ENCODE measurements at places on chromosomes 6 and 20.

GRCh38 chr20:49276161-49276960 is 1.5 kb downstream of the ZNFX1 start:
- no peaks in the 10 kb centered on the region for H3K27me3 ChIP-seq
- peaks cover 47% of the 10 kb centered on the region for H3K4me1 ChIP-seq

DNA sequence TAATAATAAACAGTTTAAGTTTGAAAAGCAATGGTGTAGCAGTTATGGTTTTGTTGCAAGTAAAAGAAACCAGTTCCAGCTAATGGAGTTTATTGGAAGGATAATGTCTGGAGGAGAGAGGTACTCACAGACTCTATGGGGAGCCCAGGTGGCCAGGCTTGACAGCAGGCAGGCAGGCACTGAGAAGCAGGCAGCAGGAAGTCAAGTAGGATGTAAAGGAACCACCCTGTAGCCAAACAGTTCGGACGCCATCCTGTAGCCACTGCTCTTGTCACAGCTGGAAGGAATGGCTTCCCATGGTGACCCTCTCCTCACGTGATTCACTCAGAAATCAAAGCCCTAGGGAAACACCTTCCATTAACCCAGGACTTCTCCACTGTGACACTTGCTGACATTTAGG is 96.7 kb upstream of the MC3R start:
- H3K27me3 ChIP-seq, result no peaks in the 10 kb centered on the region
- H3K4me3 ChIP-seq, result no peak overlapping the region
- H3K27ac ChIP-seq, result no peak overlapping the region
- H3K4me1 ChIP-seq, result no peaks in the 10 kb centered on the region
- no peaks in the 10 kb centered on the region for H3K36me3 ChIP-seq

- no peak overlapping the region for H3K4me3 ChIP-seq
- H3K4me1 ChIP-seq, result peaks cover 17% of the 10 kb centered on the region
- DNase-seq, result peak; percentile 67
- no peaks in the 10 kb centered on the region for H3K36me3 ChIP-seq
- no peak overlapping the region for H3K27ac ChIP-seq
Observed at GRCh38 chr6:16503970-16504415, 257.3 kb downstream of the ATXN1 start.

- no peaks in the 10 kb centered on the region for H3K4me1 ChIP-seq
- H3K36me3 ChIP-seq, result no peaks in the 10 kb centered on the region
- no peak for DNase-seq
- no peak overlapping the region for H3K4me3 ChIP-seq
- H3K27me3 ChIP-seq, result no peaks in the 10 kb centered on the region
Observed at GRCh38 chr20:48310305-48310704, 517.5 kb downstream of the PREX1 start.

GRCh38 chr6:82507112-82507511 is 143.5 kb downstream of the TPBG start:
- no peaks in the 10 kb centered on the region for H3K27me3 ChIP-seq
- H3K36me3 ChIP-seq, result no peaks in the 10 kb centered on the region

DNA sequence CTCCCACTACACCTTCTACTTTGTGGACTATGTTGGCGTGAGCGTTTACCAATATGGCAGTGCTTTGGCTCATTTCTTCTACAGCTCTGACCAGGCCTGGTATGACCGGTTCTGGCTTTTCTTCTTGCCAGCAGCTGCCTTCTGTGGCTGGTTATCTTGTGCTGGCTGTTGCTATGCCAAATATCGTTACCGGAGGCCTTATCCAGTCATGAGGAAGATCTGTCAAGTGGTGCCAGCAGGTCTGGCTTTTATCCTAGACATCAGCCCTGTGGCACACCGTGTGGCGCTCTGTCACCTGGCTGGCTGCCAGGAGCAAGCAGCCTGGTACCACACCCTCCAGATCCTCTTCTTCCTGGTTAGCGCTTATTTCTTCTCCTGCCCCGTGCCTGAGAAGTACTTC is 16.5 kb upstream of the EFHC1 start:
- no peak overlapping the region for H3K27ac ChIP-seq
- no peak overlapping the region for H3K4me3 ChIP-seq
- no peak for DNase-seq
- H3K36me3 ChIP-seq, result peaks cover 17% of the 10 kb centered on the region
- H3K4me1 ChIP-seq, result peaks cover 3% of the 10 kb centered on the region
- H3K27me3 ChIP-seq, result no peaks in the 10 kb centered on the region

DNA sequence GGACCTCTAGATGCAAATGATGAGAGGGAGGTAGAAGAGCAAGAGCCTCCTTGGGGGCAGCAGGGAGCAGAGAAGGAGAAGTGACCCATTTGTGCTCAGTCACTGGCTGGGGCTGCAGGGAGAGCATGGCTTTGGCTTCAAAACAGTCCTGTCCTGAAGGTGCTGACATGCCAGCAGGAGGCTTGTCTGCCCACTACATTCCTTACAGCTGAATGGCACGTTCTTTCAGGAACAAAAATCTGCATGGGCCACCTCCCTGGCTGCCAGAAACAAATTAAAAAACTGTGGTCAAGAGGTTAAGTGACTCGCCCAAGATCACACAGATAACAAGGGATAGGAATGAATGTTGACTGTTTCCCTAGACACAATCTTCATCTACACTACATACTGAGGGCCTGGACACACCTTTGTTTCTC is 188.8 kb downstream of the HIVEP2 start:
- DNase-seq, result no peak
- H3K36me3 ChIP-seq, result peaks cover 62% of the 10 kb centered on the region
- H3K27ac ChIP-seq, result no peak overlapping the region

DNA sequence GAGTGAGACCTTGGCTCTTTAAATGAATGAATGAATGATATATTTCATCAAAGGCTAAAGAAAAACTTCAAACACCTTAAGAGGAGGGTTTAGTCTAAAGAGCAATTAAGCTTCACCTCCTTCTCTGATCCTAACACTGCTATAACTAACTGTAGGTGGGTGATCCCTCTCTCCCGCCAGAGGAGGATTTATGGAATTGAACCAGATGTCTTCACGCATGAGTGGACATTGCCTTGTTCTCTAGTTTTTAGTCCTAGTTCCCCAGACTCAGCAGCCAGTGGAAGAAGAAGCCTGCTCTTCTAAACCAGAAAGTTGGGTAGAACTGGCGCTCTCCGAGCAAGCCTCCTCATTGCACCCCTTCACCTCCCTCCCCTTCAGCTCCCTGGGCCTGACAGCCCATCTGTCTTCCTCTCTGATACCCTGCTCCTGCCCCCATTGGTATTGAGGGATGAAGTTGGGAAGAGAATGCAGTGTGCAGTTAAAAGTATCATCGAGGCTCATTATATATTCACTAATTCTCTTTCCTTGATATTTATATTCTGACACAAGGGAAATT is 142.7 kb downstream of the ARID1B start:
- H3K36me3 ChIP-seq, result no peaks in the 10 kb centered on the region
- H3K27me3 ChIP-seq, result no peaks in the 10 kb centered on the region
- H3K4me3 ChIP-seq, result no peak overlapping the region
- DNase-seq, result no peak
- peaks cover 8% of the 10 kb centered on the region for H3K4me1 ChIP-seq
- no peak overlapping the region for H3K27ac ChIP-seq

- DNase-seq, result no peak
- H3K4me3 ChIP-seq, result no peak overlapping the region
- no peaks in the 10 kb centered on the region for H3K4me1 ChIP-seq
- no peak overlapping the region for H3K27ac ChIP-seq
- H3K27me3 ChIP-seq, result no peaks in the 10 kb centered on the region
- no peaks in the 10 kb centered on the region for H3K36me3 ChIP-seq
Observed at GRCh38 chr6:74073999-74074398, 378.0 kb downstream of the CD109 start.

DNA sequence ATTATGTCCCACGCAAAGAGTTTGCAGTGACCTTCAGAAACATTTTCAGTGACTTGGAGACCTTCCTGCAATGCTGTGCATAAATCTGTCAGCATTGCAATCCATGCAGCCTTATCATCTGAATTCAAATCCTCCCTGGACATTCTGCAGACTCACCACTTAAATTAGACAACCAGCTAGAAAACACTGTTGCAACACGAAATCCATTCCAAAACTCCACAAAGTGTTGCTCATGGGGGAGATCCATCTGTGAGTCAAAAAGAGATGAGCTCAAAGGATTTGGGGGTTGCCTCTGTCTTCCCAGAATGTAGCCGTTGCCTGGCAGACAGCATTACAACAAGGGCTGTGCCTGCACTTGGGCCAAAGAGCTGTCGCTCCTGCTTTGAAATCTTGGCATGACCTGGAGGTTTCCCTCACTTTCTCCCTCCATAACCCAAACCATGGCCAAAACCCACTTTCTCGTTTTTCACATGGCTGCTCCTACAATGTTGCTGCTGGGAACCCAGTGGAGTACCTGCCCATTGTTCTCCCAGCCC is 163.5 kb upstream of the CDYL start:
- H3K4me1 ChIP-seq, result peaks cover 49% of the 10 kb centered on the region
- DNase-seq, result no peak
- no peaks in the 10 kb centered on the region for H3K27me3 ChIP-seq
- H3K36me3 ChIP-seq, result no peaks in the 10 kb centered on the region
- H3K27ac ChIP-seq, result no peak overlapping the region

DNA sequence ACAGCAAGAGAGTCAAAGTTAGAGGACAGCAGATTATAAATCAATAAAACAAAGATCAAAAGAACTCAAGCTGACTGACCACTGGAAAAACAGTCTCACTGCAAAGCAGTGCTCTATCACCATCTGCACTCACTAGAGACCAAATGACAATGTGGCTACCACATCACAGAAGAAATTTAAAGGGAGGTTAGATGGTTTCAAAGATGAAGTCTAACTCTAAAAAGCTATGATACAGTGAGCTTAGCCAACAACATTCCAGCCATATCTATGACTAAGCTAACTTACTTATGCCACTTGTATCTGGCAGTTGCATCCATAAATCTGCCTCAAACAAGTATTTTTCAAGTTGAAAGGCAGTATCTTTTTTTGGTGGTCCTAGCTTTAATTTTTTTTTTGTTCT is 68.6 kb downstream of the ARHGAP18 start:
- H3K27ac ChIP-seq, result no peak overlapping the region
- peaks cover 2% of the 10 kb centered on the region for H3K36me3 ChIP-seq
- H3K27me3 ChIP-seq, result no peaks in the 10 kb centered on the region
- DNase-seq, result no peak

DNA sequence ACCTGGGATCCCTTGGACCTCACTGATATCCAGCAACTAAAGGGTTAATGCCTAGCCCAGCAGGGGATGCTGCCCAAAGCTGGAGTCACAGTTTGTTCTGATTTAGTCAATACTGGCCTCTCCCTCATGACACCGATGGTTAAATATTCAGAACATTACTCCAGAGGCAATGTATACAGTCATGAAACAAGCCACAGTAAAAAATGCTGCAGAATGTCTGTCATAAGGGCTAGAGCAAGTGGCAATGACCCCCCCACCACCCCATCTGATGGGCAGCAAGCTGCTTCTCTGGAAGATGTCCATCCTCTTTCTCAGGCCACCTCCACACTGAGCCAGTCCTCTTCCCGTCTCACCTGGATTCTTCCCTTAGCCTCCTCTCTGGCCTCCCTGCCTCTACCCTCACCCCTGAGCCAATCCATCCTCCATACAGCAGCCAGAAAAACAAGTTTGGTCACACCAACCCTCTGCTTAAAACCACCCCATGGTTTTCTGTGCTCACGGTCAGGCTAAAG is 99.0 kb upstream of the KCNG1 start:
- no peaks in the 10 kb centered on the region for H3K36me3 ChIP-seq
- DNase-seq, result no peak
- H3K27ac ChIP-seq, result no peak overlapping the region
- H3K4me1 ChIP-seq, result no peaks in the 10 kb centered on the region

- DNase-seq, result no peak
- no peak overlapping the region for H3K4me3 ChIP-seq
- H3K4me1 ChIP-seq, result no peaks in the 10 kb centered on the region
- H3K27me3 ChIP-seq, result no peaks in the 10 kb centered on the region
Observed at GRCh38 chr20:46150943-46151342, 32.8 kb downstream of the CD40 start.

DNA sequence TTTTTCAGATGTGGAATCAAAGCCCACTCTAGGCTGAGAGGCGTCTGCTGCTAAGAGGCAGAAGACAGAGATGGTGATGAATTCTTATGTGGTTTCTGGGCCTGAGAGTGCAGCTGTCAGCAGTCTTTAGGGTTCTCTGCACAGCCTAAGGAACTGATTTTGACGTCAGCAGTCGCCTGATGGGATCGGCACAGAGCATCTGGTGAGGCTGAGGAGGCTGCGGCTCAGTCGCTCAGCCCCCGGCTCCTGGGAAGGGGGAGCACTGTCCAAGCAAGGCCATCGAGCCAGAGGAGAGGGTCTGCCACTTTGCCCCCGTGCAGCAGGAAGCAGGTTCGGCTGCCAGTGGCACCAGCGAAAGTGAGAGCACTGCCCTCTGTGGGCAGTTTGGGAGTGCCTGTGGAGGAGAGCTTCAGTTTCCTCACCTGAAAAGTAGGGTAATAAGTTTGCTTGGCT is 92.5 kb downstream of the TCP11 start:
- no peaks in the 10 kb centered on the region for H3K27me3 ChIP-seq
- H3K4me1 ChIP-seq, result peaks cover 12% of the 10 kb centered on the region
- peak; percentile 47 for DNase-seq
- no peak overlapping the region for H3K27ac ChIP-seq
- no peak overlapping the region for H3K4me3 ChIP-seq

- H3K27ac ChIP-seq, result no peak overlapping the region
- DNase-seq, result no peak
- no peaks in the 10 kb centered on the region for H3K27me3 ChIP-seq
- no peaks in the 10 kb centered on the region for H3K4me1 ChIP-seq
- H3K36me3 ChIP-seq, result no peaks in the 10 kb centered on the region
Observed at GRCh38 chr6:101126501-101126900, 245.4 kb upstream of the ASCC3 start.

- H3K36me3 ChIP-seq, result no peaks in the 10 kb centered on the region
- peak; percentile 27 for DNase-seq
- H3K27ac ChIP-seq, result no peak overlapping the region
- H3K4me1 ChIP-seq, result peaks cover 10% of the 10 kb centered on the region
Observed at GRCh38 chr6:29553268-29554057, 6.1 kb downstream of the UBD start.

DNA sequence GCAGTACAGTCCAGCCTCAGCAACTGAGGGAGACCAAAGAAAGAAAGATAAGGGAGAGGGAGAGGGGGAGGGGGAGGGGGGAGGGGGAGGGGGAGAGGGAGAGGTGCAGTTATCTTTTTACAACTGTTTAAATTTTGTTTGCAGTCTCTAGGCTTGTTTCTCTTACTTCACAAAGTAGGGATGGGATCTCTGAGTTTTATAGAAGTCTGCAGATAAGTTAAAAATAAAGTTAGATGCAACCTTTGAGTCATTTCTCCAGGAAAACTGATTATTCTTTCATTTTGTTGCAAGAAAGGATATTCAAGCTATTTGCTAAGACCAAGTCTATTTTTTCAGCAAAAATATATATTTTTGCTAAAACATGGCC is 487.3 kb downstream of the ADGRB3 start:
- H3K4me1 ChIP-seq, result no peaks in the 10 kb centered on the region
- DNase-seq, result no peak
- no peak overlapping the region for H3K27ac ChIP-seq
- H3K27me3 ChIP-seq, result no peaks in the 10 kb centered on the region
- no peaks in the 10 kb centered on the region for H3K36me3 ChIP-seq
- H3K4me3 ChIP-seq, result no peak overlapping the region
